ENCODE measurements at places on chromosomes 7 and 10.

DNA sequence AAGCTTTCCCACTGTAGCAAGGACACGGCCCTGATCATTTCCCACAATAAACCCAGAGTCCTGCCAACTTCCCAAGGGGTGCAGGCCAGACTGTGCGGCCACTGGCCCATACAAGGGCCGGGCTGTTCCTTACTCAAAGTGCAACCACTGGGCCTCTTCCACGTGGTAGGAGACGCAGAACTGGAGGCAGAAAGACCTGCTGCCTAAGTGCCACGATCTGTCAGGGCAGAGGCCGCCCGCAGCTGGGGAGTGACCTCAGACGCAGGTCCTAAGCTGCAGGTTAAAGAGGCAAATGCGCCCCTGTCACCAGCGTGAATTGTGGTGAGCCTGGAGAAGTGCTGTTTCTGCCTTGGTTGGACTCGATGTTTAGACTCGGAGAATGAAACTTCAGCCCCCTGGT is 26.2 kb downstream of the GPER1 start:
- DNase-seq: no peak

DNA sequence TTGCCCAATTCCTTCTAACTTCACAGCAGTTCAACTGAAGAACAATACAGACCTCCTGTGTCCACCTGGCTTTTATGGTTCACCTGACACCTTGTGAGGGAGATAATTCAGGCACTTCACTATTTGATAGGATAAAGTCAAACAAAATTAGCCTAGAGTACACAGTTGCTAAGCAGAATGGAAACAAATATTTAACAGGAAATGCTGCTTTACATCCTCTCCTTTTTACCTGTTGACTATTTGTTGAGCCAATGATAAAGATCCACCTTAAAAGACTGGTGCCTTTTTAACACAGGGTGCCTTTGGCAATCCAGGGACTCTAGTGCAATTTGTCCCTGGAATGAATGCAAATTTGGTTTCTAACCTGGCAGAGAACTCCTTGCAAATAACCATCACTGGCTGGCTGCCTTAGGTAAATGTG is 39.8 kb downstream of the ITPRID1 start:
- DNase-seq: no peak

DNA sequence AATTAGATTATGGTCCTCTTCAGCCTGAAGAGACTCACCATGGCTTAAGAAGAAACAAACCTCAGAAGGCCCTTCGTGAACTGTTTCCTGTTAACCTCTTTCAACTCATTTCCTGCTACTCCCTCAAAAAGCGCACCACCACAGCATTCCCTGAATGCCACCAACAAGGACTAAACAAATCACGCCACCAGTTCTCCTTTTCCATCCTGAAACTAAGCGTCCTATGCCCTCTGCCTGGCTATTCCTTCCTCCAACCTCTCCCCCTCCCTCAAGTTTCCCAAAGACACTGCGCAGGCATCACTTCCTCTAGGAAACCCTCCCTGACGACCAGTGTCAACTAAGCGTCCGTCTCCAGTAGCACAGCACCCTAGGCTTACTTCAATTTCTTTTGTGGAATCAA is 12.0 kb downstream of the YWHAG start:
- DNase-seq: no peak

GRCh38 chr10:103884681-103885139 is 29.3 kb upstream of the SH3PXD2A start:
- no peak for DNase-seq

GRCh38 chr7:22640269-22640668 is 86.7 kb upstream of the IL6 start:
- DNase-seq: no peak

DNA sequence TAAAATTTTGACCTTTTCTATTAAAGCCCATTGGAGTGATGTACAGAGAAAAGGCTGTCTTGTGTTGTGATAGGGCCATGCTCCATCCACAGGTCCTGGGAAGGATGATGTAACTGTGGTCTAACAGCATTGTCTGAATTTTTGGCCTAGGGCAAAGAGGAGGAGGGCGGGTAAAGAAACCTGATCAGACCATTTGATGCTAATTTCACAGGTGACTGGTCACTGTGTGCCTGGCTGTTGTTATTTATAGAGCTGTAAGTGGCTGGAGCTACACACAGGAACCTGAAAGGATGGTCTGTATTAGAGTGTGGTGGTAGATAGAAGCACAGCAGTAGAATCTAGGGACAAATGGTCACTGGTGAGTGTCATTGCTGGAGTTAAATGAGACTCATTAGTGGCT is 182.1 kb downstream of the AUTS2 start:
- no peak for DNase-seq

GRCh38 chr7:93228302-93228701 is 2.0 kb upstream of the HEPACAM2 start:
- DNase-seq: no peak

DNA sequence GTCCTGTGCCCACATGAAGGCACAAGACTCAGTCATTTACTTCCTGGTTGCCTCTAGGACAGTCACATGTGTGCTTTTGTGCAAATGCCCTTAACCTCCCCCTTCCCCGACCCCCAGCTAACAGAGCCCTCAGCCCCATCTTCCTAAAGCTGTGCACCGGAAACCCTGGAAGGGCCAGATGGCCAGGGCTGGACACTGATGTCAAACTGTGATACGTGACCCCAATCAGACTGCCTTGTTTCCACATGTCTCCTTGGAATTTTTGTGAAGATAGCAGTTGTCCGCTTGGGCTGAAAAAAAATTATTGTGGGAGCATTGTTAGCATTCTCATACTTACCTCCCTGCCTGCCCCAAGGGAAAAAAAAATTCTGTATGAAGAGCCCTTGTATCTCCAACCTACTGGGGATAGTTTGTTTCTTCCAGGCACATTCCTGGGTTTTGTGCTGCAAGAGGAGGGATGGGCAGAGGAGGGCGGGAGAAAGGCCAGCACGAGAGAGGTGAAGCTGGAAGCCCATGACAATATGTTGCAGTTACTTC is 17.0 kb upstream of the ADAM12 start:
- no peak for DNase-seq

GRCh38 chr7:26490640-26491624 is 199.3 kb downstream of the SNX10 start:
- no peak for DNase-seq

DNA sequence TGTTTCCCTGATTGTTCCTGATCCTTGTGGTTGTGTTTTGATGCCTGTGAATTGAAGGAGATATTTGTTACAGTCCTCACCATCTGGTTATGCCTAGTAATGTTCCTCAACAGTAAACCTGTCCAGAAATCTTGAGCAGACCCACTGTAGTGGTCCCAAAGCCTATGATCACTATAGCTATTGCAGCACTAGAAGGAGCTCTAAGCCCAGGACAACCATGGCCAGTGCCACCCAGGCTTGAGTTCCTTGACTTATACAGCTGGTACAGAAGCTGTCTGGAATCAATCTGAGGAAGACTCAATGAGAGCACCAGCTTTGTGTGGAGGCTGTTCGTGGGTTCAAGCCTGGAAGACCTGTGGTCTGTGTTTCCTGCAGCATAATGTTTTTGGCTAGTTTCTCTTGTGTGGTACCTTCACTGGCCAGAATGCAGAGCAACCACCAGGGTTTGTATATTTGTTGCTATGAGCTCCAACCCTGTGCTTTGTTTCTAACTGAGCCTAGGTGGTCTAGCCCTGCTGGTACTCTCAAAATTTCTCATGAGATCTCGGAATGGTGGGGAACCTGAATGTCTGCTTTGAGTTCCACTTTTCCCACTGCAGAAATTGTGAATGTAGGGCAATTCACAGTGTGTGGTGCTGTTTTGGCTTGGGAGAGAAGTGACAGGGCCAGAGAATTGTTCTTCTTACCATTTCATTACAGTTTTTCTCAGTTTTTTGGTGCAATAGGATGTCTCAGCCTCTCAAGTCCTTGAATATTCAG is 355.2 kb downstream of the SUGCT start:
- no peak for DNase-seq

DNA sequence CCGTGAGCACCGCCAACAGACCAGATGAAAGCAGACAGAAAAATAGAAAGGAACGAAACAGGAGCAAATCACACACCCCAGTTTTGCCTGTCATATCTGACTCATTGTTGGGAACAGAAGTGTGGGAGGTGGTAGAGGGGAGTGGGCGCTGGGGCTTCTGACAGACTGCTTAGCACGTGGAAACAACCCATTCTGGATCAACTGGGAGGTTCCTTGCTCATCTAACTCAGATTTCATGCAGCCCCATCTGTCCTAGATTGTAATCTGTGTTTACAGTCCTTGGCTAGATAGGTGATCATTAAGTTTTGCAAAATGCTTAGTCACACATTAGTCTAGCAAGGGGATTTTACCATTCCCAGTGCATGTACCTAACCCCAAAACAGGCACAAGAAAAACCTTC is 154.1 kb downstream of the NRP1 start:
- no peak for DNase-seq

DNA sequence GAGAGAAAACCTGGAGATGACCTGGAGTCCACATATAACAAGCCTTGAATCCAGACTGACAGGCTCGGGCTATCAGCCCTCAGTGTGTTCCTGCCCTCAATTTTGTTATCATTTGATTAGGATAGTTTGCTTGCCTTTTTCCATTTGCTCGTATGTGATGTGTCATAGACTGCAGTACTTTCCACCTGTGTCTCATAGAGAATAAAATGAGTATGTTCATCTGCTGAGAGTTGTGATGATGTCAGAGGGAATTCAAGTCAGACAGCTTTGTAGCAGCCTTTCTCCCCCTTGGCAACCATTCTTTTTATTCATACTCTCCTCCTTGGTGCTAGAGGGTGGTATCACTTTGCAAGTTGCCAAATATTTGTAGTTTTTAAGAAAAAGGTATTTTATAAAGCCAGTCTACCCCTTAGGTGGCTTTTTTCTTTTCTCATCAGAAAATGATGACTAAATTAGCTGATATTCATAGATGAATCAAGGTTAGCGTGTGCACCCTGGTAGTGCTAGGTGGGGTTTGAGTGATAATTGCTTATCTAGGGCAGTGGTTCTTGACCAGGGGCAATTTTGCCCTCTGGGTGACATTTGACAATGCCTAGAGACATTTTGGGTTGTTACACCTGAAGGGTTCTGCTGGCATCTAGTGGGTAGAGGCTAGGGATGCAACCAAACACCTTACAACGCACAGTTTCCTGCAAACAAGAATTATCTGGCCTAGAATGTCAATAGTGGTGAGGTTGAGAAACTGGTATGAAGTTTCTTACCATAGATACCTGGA is 5.4 kb downstream of the SGPL1 start:
- DNase-seq: no peak

- no peak for DNase-seq
These were observed 70.5 kb upstream of the KCTD7 start for GRCh38 chr7:66558201-66558641.

- DNase-seq: no peak
These were observed 206.7 kb upstream of the PLXNA4 start for GRCh38 chr7:132782777-132783640.

DNA sequence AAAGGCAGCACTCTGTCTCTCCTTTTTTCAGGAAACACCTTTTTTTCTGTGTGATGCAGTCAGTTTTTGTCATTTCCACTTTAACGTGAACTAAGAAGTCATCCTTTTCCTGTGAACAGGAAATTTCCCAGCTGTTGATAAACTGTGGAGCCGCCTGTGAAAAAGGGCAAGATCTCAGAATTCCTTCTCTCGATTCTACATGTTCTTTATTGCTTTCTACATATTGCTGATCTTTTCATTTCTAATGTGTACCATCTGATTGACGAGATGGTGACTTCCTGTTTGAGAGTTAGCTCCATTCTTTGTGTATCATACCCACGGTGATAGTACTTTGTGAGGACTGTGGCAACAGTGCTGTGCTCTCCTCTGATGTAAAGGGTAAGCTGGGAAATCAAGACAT is 50.4 kb downstream of the ADD3 start:
- DNase-seq: no peak

DNA sequence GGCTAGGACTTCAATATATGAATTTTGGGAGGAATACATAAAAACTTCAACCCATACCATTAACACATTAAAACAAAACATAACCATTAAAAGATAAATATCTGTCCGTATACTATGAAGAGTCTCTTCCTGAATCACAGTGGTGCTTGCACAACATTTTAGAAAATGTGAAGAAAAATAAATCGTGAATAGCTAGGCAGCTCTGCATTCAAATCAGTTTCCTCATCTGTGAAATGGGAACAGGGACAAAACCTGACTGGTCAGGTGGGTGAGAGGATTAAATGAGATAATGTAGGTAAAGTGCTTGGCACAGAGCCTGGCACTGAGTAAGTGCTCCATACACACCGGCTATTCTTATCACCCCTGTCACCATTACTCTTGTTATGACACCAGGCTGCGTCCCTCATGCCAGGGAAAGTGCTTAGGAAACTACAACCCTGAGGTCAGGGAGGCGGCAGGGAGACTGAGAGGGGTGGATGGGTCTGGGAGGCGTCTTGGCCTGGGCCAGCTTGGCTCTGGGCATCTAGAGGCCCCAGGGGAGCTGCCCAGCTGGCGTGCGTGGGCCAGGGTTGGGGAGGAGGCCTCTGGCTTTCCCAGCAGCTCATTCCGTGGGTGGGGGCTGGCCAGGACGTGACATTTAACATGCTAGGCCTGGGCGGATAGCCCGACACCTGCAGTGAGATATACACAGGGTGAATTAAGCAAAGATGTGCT is 78.3 kb downstream of the SH3PXD2A start:
- DNase-seq: no peak

- no peak for DNase-seq
These were observed 957 bp upstream of the ANKRD2 start for GRCh38 chr10:97571622-97572021.

DNA sequence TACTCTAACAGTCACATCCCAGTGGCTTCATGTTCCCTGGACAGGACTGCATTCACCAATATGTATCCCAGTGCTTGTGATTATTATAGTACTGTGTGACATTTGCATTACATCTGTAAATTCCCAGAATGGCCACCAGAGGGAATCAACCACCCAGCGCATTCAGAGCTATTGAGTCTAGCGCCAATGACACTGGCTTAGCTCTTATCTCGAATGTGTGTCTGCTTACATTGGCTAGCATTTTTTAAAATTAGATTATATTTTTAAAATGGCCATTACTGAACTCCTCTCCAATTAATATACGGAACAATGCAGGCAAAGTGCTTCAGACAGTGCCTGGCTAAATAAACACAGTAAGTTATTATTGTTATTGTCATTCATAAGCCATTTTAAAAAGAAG is 36.3 kb downstream of the TRIL start:
- peak; percentile 13 for DNase-seq

DNA sequence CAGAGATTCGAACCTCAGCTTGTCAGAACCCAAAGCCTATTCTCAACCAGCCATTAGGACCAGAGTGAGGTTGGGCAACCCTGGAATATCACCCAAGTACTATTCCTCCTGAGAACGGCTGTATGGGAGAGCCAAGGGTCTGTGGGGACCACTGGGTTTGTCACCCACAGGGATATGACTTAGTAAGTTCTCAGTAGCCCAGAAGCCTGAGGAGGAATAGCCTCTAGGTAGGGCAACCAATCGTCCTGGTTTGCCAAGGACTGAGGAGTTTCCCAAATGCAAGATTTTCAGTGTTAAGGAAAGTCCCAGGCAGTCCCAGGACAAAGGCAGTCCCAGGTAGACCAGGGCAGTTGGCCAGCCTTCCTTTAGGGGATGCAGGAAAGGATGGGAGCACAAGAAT is 46.7 kb downstream of the PNLIPRP2 start:
- no peak for DNase-seq
